ENCODE measurements at places on chromosomes 4 and X. TPM values are rescaled to one million over a fixed set of nuclear protein-coding genes. Genes with fewer than 3 reads are reported as not detected.

- H3K4me1 ChIP-seq, result no peaks in the 10 kb centered on the region
- H3K4me3 ChIP-seq, result no peak overlapping the region
- no peak overlapping the region for H3K27ac ChIP-seq
- no peak for DNase-seq
These were observed 28.7 kb upstream of the CABS1 start for GRCh38 chr4:70306076-70306475.

DNA sequence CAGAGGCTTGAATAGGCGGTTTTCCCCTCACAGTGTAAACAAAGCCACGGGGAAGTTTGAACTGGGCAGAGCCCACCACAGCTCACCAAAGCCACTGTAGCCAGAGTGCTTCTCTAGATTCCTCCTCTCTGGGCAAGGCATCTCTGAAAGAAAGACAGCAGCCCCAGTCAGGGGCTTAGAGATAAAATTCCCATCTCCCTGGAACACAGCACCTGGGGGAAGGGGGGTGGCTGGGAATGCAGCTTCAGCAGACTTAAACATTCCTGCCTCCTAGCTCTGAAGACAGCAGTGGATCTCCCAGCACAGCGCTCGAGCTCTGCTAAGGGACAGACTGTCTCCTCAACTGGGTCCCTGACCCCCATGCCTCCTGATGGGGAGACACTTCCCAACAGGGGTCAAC is 44.0 kb upstream of the USP38 start:
- no peak overlapping the region for H3K4me3 ChIP-seq
- no peak overlapping the region for H3K27ac ChIP-seq
- H3K36me3 ChIP-seq, result no peaks in the 10 kb centered on the region
- no peaks in the 10 kb centered on the region for H3K27me3 ChIP-seq

GRCh38 chr4:99679204-99679603 is 21.6 kb upstream of the C4orf54 start:
- no peaks in the 10 kb centered on the region for H3K36me3 ChIP-seq
- H3K4me3 ChIP-seq, result no peak overlapping the region
- DNase-seq, result no peak
- no peak overlapping the region for H3K27ac ChIP-seq

GRCh38 chrX:42466332-42467046 is 311.5 kb downstream of the PPP1R2C start:
- H3K27ac ChIP-seq, result no peak overlapping the region
- no peaks in the 10 kb centered on the region for H3K27me3 ChIP-seq
- DNase-seq, result no peak
- H3K36me3 ChIP-seq, result no peaks in the 10 kb centered on the region

DNA sequence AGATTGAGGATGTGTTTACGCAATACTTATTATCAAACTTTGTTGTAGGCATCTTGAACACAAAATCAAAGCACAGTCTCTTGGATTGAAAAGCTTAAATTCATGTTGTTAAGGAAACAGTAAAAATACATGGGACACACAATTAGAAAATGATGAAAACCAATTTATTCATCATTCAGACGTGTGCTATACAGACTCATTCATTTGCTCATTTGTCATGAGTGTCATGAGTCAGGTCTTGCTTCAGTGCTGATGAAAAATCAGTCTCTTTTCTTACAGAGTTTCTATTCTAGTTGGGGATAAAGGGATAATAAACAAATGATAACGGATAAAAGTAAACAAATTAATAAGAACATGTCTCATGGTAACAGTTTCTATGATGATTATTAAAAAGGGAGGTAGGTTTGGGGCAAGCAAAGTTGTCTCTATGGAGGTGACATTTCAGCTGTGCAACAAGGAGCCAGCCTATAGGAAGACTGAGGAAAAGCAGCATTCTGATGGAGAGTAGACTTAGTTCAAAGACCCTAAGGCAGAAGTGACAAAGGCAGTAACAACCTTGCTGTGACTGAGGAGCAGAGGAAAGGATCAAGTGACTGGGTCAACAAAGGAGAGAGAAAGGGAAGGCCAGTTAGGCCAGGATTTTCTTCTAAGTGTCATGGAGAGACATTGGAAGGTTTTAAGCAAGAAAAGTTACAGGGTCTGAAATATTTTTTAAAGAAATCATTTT is 224.0 kb upstream of the HHIP start:
- no peaks in the 10 kb centered on the region for H3K27me3 ChIP-seq
- H3K4me1 ChIP-seq, result no peaks in the 10 kb centered on the region
- no peak overlapping the region for H3K27ac ChIP-seq

GRCh38 chr4:146638786-146639505 is at the start of gene POU4F2:
Gene POU4F2 (plus strand): TSS chr4:146638893. CDS start chr4:146639141, 248 bp downstream.
- H3K4me3 ChIP-seq, result no peak within 1 kb of the TSS
- no peak for DNase-seq
- H3K36me3 ChIP-seq, result no peaks in the 10 kb centered on the region
- H3K27ac ChIP-seq, result no peak within 1 kb of the TSS
- no peaks in the 10 kb centered on the region for H3K27me3 ChIP-seq

- H3K4me3 ChIP-seq, result no peak overlapping the region
- DNase-seq, result no peak
- no peaks in the 10 kb centered on the region for H3K4me1 ChIP-seq
- no peaks in the 10 kb centered on the region for H3K36me3 ChIP-seq
- H3K27ac ChIP-seq, result no peak overlapping the region
These were observed 1554.0 kb upstream of the PCDH10 start for GRCh38 chr4:131595140-131595539.

- DNase-seq, result peak; percentile 70
- no peak overlapping the region for H3K27ac ChIP-seq
- H3K4me3 ChIP-seq, result no peak overlapping the region
- H3K27me3 ChIP-seq, result no peaks in the 10 kb centered on the region
- no peaks in the 10 kb centered on the region for H3K4me1 ChIP-seq
These were observed 568.6 kb upstream of the BOD1L1 start for GRCh38 chr4:14196131-14196530.

DNA sequence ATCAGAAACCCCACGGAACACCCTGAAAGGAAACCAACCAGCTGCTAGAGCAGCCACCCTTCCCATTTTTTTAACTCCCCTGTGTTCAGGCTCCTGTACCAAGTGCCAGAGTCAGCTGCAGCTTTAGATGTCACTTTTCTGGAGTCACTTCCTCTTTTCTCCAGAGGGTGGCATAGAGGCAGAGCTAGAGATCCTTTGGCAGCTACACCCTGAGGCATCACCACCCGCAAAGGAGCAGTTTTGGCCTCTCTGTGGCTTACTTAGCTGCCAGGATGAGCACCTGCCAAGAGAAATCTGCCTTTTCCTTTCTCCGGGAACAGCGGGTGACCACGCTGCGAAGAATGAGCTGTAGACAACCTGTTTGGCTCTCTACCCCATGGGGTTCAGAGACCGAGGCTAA is 58.0 kb upstream of the CHRDL1 start:
- H3K36me3 ChIP-seq, result no peaks in the 10 kb centered on the region
- no peak overlapping the region for H3K4me3 ChIP-seq
- DNase-seq, result peak; percentile 1
- no peak overlapping the region for H3K27ac ChIP-seq
- no peaks in the 10 kb centered on the region for H3K4me1 ChIP-seq

- H3K27me3 ChIP-seq, result no peaks in the 10 kb centered on the region
- no peak overlapping the region for H3K27ac ChIP-seq
- H3K36me3 ChIP-seq, result no peaks in the 10 kb centered on the region
- peaks cover 7% of the 10 kb centered on the region for H3K4me1 ChIP-seq
- DNase-seq, result no peak
These were observed 63.7 kb upstream of the PDGFRA start for GRCh38 chr4:54165438-54165837.

Gene SH3D19
- total RNA-seq, result 57.8 TPM

Gene MAPK10
- total RNA-seq, result 0.28 TPM

Gene DKC1
- 107 TPM for total RNA-seq

Gene CFAP99
- not detected for total RNA-seq

Gene AWAT1
- not detected for total RNA-seq

Gene ARX
- 0.52 TPM for total RNA-seq
